ENCODE measurements at places on chromosomes 6 and 20.

DNA sequence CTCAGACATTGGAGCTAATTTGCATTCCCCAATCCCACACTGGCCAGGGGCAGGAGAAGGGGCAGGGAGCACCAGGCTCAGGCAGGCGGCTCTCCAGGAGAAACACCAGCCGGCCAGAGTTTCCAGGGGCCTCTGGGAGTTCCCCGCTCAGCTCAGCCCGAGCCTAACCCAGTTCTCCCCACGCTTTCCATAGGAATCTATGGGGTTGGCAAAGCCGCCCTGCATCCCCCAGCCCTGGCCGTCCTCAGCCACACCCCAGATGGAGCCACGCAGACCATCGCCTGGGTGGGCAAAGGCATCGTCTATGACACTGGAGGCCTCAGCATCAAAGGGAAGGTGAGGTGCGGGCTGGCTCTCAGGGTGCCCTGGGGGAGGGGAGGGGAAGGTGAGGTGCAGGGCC is 8.2 kb downstream of the NPEPL1 start:
- no peak for DNase-seq

DNA sequence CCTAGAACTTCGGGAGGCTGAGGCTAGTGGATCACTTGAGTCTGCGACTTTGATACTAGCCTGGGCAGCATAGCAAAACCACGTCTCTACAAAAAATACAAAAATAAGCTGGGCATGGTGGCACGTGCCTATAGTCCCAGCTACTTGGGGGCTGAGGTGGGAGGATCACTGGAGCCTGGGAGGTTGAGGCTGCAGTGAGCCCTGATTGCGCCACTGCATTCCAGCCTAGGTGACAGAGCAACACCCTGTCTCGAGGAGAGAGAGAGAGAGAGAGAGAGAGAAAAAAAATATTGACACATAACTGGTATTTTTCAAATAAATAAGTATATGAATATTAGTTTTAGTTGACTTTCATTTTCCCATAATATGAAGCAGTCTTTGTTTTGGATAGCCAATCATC is 222.2 kb downstream of the BTBD9 start:
- DNase-seq = no peak

DNA sequence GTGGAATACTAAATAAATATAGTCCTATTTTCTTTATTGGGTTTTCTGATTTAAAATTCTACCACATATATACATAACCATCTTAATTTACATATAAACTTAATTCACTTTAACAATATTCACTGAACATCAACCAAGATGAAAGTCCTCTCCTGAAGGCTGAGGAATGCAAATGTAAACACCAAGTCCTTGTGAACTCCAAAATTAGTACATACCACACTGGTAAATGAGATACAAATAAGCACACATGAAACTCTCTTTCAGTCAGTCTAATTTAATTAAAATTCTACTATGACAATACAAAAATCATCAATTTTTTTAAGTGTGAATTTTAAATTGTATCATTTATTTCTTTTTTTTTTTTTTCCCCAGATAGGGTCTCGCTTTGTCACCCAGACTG is 205.1 kb upstream of the RUNX2 start:
- DNase-seq = no peak

- no peak for DNase-seq
Measured at GRCh38 chr20:25076201-25076600, 5.7 kb downstream of the VSX1 start.

DNA sequence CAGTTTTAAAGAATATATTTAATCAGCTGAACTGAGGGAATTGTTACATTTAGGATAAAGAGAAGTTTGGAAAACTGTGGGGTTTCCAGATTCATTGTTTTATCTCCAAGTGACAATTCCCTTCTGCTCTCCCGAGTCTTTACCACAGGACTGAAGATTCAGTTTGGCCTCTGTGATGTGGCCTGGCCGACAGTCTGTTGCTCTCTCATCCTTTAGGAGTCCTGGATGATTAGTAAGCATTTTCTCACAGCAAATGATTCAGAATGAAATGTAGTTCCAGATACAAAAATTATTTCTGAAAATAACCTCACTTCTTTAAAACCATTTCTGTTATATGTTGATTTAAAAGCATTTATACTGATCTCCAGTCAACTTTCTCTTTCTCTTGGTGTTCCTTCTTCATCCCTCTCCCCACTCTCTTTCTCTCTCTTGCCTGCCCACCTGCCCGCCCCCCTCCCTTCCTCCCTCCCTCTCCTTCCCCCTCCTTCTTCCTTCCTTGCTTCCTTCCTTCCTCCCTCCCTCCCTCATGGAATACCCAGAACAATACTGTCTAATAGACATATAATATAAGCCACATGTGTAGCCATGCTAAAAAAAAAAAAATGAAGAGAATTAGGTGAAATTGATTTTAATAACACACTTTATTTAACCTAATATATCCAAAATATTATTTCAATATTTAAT is 254.9 kb downstream of the PRL start:
- no peak for DNase-seq

DNA sequence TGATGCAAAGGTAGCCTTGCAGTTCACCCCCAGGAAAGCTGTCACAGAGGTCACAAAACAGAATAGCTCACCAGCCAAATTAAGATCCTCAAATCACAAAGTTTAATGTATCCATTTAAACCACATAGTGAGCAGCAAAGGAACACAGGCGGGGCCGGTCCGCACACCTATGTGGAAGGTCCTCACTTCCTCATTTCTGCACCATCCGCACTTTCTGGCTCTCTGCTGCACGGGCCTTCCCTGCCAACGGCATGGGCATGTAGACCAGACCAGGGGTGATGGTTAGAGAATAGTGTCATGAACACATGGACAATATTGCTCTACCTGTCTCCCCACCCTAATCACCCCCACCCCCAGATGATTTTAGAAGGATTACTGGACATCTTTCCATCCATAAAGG is 12.1 kb upstream of the TBXT start:
- DNase-seq = no peak

GRCh38 chr20:10648651-10649050 is 25.1 kb downstream of the JAG1 start:
- DNase-seq = no peak

DNA sequence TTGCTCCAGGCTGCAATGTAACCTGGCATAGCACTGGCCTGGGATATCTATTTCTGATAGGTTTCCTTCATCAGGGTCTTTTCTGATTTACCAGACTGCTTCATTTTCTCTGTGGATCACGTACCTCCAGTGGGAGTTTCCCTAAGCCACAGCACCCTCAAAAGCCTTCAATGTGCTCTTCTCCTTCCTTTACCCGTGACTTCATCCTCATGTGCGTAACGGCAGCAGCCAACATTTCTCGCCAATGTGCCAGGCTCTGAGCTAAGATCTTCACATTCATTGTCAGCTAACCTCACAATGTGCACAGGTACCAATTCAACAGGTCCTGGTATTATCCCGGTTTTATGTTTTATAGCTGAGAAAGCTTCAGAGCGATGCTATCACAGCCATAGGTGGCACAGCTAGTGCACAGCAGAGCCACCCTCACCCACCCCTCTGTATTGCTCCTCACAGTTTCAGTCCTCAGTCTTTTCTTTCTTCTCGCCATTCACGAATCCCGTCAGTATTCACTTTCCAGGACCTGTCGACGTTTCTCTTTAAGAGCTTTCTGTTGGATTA is 58.2 kb downstream of the TNFAIP3 start:
- DNase-seq = no peak

GRCh38 chr20:51092338-51092737 is 69.4 kb upstream of the KCNG1 start:
- no peak for DNase-seq

GRCh38 chr6:166849749-166850183 is 106.6 kb downstream of the RNASET2 start:
- no peak for DNase-seq

DNA sequence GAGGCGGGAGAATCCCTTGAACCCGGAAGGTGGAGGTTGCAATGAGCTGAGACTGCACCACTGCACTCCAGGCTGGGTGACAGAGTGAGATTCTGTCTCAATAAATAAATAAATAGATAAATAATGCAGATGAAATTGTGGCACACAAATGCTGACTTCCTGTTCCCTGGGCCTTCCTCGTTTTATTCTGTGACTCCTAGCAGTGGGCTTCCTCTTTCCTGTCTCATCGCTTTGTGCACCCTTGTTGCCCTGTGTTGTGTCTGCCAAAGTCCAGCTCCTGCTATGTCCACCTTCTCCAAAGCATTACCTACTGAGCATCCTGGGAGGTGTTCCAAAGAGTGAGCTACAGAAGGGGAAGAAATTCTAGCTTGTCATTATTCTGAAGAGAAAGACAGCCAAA is 100.2 kb upstream of the TIAM2 start:
- DNase-seq = no peak

DNA sequence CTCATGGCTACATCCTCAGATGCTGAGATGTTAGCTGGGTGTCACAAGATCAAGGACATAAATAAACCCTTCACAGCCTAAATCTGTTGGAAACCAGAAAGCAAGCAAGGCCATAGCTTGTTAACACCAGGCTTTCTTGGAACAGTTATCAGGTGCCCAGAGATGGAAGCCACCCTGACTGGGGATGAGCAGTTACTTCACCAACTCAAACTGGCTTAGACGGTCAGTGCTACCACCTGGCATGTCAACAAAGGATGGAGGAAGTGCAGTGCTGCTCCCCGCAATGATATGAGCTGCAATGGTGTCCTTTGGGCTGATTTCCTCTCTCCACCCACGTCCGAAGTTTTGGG is 28.9 kb upstream of the SMIM29 start:
- DNase-seq = no peak

GRCh38 chr20:15760001-15760621 is 813.1 kb downstream of the KIF16B start:
- no peak for DNase-seq

DNA sequence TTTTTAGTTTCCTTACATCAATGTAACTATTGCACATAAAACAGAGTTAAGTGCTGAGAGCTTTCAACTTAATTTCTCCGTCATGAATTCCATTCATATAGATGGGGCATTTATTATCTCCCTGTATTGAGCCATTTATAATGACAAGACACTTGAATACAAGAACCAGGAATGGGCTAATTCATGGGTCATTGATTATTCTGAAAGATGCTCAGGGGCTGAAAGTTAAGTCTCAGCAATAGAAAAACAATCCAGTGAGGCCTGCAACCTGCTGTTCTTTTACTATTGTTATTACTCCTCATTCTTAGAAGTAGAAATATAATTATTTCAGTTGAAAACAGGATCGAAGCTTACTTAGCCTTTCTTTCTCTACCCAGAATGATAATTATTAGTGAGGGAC is 307.7 kb downstream of the MMUT start:
- DNase-seq = no peak

- no peak for DNase-seq
Measured at GRCh38 chr20:9515741-9516233, 1.4 kb downstream of the LAMP5 start.

GRCh38 chr20:8431538-8432434 is 299.7 kb downstream of the PLCB1 start:
- no peak for DNase-seq

DNA sequence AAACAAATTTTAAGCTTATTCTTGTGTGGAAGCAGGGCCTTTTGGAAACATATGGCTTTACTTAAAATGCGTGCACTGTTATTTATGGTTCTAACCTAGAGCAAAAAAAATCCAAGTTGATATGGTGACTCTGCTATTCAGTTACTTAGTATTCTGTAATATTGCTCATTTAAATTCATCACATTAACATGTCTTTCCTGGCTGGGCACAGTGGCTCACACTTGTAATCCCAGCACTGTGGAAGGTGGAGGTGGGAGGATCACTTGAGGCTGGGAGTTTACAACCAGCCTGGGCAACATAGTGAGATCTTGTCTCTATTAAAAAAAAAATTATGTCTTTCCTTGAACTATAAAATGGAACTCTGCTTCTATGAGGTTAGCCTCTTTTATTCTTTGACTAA is 57.8 kb upstream of the SDHAF4 start:
- no peak for DNase-seq
